SW 1271 (cell line): ENCODE measurements at places on chromosomes 2 and 18.
A peak's percentile ranks its signal among the peaks of the same experiment; 100 is the strongest.

DNA sequence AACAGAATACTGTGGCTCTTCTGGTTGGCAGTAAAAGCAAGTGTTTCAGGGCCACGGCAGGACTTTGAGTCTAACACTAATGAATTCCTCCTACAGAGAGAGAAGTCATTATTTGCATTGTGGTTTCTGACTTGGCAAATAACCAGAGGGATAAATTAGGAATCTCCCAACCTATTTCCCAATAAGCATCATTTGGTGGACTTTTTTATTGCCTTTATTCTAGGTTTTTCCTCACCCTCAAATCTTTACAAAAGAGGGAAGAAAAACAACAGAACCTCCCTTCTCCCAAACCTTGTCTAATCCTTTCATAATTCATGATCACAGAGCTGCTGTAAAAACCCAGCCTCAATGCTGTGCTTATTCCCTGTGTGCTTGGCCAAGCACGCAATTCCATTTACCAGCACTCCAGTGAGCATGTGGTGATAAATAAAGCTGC lies 179.7 kb downstream of the AGPS start:
- no peak for DNase-seq

GRCh38 chr2:127568128-127568527 lies 32.6 kb downstream of the MYO7B start:
- no peak for DNase-seq

DNA sequence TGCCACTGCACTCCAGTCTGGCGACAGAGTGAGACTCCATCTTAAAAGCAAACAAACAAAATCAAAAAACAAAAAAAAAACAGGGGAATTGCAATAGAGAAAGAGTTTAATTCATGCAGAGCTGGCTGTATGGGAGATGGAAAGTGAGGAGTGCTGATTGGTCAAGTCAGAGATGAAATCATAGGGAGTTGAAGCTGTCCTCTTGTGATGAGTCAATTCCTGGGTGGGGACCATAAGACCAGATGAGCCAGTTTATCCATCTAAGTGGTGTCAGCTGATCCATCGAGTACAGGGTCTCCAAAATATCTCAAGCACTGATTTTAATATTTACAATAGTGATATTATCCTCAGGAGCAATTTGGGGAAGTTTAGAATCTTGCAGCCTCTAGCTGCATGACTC lies 45.3 kb downstream of the FRZB start:
- no peak for DNase-seq

DNA sequence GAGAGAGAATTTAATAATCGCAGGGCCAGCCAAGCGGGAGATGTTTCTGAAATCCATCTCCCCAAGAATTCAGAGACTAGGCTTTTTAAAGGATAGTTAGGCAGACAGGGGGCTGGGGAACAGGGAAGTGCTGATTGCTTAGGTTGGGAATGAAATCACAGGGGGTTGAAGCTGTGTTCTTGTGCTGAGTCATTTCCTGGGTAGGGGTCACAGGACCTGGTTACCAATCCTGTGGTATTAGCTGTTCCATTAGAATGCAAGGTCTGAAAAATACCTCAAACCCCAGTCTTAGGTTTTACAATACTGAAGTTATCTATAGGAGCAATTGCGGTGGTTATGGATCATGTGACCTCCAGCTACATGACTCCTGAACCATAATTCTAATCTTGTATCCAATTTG lies 4.6 kb downstream of the SP140 start:
- peak; percentile 3 for DNase-seq

- DNase-seq: no peak
Observed at GRCh38 chr18:36153771-36154170, 24.1 kb downstream of the ELP2 start.
